ENCODE measurements at places on chromosomes 1 and 21. TPM values are rescaled to one million over a fixed set of nuclear protein-coding genes. Genes with fewer than 3 reads are reported as not detected.

The MSH4 gene
- total RNA-seq = not detected

DNA sequence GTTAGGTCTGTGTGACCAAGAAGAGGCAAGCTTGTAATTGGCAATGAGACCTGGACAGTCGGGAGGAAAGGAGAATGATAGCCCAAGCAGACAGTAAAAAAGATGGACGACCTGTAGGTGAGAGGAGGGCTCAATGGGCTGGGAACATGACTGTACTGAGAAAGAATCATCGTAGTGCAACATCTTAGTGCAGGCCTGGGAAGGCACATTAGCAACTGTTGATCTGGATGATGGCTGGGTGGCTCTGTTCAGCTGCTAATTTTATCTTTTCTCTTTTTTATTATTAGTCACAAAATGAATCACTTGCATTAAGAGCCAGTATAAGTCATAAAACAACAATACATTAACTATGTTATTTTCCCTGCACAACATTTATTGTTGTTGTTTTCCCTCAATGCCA is 32.9 kb downstream of the IFI44 start:
- no peak for DNase-seq

The HENMT1 gene
- total RNA-seq = 12.3 TPM

The GJA8 gene
- total RNA-seq = not detected

GRCh38 chr1:118158924-118159323 is 26.1 kb downstream of the SPAG17 start:
- peak; percentile 68 for DNase-seq

GRCh38 chr1:76799700-76800099 is 67.6 kb upstream of the ST6GALNAC5 start:
- DNase-seq = no peak

The RBP7 gene
- not detected for total RNA-seq

The RAB25 gene
- total RNA-seq = not detected

The PRAMEF26 gene
- total RNA-seq = not detected

The TRAPPC3 gene
- 194 TPM for total RNA-seq

The F13B gene
- total RNA-seq = 1.3 TPM

GRCh38 chr1:81142099-81142826 is 658.5 kb upstream of the ADGRL2 start:
- no peak for DNase-seq

DNA sequence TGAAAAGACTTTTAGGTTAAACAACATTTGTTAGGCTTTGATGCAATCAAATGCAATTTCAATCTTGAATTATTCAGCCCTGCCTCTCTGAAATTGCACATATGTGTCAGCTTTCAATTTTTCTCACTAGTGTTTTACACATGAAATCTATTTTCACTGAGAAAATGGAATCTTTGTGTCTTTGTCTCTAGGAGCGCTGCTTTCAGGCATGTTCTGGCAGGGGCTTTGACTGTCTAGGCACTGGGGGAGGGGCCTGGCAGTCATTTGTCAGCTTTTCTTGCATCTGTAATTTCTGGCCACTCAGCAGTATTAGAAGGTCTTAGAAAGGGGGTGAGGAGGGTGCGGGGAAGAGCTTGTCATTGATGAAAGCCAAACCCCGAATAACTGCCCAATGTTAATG is 264.4 kb downstream of the PTPRC start:
- DNase-seq = peak; percentile 57

The FCRL6 gene
- not detected for total RNA-seq

The SLC25A34 gene
- total RNA-seq = not detected

DNA sequence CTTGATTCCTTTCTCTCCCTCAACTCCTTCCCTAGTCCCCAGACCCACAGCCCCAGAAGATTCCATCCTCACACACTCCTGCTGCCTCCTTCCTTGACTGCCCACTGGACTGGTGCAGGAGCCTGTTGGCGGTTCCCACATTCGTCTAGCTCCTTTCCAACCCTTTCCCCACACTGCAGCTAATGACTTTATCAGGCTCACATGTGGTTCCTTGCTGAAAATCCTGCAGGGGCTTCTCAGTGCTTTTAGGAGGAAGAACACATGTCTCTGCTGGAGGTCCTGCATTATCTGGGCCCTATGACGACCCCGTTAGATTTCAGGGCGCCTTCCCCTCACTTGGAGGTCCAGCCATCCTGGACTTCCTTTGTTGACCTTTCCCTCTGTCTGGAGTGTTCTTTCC is 50.2 kb downstream of the EDN2 start:
- DNase-seq = no peak

The CAPN8 gene
- total RNA-seq = not detected

DNA sequence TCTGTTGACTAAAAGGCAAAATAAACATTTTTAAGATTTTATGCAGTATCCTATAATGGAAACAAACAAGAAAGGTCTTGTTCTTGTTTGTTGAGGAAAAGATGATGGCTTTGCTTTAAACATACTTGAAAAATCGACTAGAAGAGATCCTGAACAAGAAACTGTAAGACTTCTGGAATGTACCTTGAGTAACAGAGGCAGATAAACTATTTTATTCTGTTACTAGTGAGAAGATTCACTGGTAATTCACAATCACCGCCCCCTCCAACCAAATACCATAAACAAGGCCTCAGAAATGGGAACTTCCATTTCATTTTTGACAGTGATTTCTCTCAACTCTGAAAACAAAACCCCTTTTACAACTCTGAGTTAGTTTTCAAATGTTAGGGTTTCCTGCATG is 18.1 kb downstream of the TSEN15 start:
- DNase-seq = no peak

- DNase-seq = no peak
Observed at GRCh38 chr1:225343618-225344017, 84.2 kb downstream of the LBR start.

- no peak for DNase-seq
Observed at GRCh38 chr1:178646821-178647220, 78.2 kb upstream of the RALGPS2 start.

The YIPF1 gene
- total RNA-seq = 15.2 TPM

GRCh38 chr1:117793413-117793812 is 136.0 kb downstream of the GDAP2 start:
- DNase-seq = no peak

DNA sequence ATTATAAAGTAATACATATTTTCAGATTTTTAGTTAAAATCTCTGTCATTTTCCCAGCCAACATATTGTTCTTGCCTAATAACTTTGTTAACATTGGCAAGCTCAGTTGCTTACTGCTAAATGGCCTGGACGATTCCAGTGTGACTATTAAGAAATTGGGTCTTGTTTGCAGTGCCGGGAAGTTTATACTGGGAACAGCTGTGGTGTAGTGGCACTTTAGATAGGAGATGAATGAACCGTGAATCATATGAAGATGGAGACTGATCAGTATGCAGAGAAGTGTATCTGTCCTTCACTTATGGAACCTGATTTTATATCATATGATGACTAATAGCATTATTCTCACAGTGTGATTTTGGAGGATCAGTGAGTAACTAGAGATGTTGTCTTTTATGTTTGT is 3.3 kb downstream of the CHRM3 start:
- DNase-seq = no peak

GRCh38 chr21:33543505-33544129 is 779 bp downstream of the SON start:
- DNase-seq = peak; percentile 80

GRCh38 chr1:14367451-14367850 is 231.0 kb upstream of the KAZN start:
- DNase-seq = no peak

- no peak for DNase-seq
Observed at GRCh38 chr1:92326681-92327080, 27.8 kb downstream of the RPAP2 start.

GRCh38 chr1:202154766-202155477 is 5.5 kb downstream of the PTPN7 start:
- peak; percentile 46 for DNase-seq

- DNase-seq = no peak
Observed at GRCh38 chr1:29690156-29690555, 453.8 kb downstream of the PTPRU start.

GRCh38 chr1:203478986-203479385 is 3.4 kb downstream of the PRELP start:
- DNase-seq = no peak

DNA sequence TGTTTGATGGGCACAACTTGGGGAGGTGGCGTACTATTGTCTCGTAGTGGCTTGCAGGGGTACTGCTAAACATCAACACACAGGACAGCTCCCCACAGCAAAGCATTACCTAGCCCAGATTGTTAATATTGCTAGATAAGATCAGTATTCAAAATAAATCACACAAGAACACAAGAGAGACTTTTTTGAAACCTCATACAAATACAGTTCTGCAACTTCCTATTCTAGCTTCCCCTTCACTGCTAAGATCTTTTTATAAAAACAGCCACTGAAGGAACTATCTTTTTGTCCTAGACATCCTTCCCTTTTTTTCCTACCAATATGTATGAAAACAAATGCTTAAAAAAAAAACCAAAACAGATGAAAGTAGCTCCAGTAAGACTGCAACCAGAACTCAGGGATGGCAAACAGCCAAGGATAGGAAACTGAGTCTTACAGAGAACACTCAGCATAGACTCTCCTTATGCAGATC is 137.8 kb upstream of the KRTAP19-8 start:
- DNase-seq = no peak

The SLAMF1 gene
- total RNA-seq = not detected

The RCC1 gene
- 116 TPM for total RNA-seq

- no peak for DNase-seq
Observed at GRCh38 chr1:103208844-103209243, 100.5 kb upstream of the COL11A1 start.

- DNase-seq = no peak
Observed at GRCh38 chr1:87450615-87451209, 122.0 kb downstream of the LMO4 start.

The CR1L gene
- total RNA-seq = not detected

DNA sequence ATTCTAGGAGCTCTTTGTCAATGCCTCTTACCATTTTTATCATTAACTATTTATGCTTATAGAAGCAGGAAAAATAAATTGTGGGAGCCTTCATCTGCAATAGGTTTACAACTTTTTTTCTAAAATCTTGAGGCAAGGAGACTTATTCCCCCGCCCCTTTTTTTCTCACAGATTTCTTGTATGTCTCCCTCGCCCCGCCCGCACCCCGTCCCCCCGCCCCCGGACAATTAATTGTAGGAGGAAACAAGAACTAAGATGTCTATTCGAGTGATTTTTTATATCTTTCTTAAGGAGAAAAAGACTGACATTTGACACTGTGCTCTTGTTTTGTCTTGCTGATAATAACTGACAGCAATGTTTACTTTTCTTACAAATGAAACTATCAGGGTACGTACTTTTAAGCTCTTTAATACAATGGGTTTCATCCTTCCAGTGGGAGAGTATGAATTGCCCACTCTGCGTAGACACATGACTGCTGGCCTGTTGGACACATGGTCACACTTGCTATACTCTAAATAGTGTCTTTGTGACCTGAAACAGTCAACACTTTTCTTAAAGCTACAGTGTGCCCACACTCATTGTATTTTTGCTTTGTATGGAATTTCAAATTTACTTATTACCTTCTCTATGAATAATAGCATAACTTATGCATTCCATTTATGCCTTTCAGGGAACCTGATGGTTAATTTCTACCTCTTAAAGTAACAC is 1.5 kb upstream of the IVNS1ABP start:
- no peak for DNase-seq

The NT5C1A gene
- not detected for total RNA-seq

GRCh38 chr1:188154761-188155160 is 1326.0 kb downstream of the PLA2G4A start:
- no peak for DNase-seq

DNA sequence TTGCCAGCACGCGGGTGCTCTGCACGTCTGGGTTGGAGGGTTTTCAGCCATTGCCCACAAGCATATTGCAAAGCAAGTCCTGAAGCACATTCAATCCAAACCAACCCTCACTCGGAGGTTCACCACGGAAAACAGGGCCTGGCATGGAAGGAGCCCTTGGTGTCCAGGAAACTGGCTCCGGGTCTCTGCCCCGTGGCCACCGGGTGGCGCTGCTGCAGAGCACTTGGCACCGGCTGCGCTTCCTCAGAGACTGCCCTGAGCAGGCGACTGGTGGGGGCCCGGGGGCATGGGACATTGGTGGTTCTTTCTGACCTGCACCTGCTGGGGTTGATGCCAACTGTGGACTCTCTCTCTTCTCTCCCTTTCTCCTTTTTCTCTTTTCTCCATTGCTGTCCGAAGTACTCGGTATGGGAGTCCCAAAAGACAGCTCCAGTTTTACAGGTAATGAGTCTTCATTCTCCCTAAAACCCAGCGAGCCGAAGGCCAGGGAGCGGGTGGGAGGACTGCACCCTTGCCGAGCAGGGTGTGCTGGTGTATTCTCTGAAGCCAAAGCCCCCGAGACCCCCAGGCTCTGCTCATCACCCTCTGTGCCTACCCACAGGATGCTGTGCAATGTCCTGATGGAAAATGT is 4.1 kb upstream of the KCNAB2 start:
- DNase-seq = peak; percentile 38

DNA sequence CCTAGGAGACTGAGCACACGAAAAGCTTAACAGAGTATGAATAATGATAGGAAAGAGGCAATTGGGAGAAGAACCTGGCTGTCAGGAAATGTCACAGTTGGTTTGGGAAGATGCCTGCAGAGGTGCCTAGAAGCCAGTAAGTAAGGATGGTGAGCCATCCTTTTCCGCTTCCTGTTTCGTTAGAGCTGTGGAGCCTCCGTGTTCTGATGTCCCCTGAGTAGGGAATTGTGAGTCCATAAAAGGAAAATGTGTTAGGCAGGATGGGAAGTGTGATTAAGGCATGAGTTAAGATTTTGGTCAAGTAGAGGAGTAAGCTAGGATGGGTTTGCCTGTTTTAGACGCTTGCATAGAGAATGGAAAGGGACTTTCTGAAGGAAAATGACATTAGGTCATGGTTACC is 9.0 kb downstream of the CLIC4 start:
- DNase-seq = no peak

DNA sequence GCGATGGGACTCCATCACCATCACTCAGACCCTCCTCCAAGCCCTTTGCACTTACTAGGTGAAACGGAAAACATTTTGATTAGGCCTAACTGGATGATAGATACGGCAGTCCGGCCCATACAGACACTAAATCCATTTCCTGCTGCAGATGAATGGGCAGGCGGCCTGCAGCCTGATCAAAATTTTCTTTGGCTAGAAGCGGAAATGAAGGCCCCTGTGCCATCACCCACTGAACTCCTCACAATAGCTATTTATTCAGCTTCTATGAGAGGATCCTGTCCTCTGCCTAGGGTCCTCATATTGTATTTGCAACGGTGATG is 200.5 kb downstream of the OMA1 start:
- no peak for DNase-seq

GRCh38 chr1:25917996-25918395 is 11.8 kb upstream of the STMN1 start:
- DNase-seq = no peak

- no peak for DNase-seq
Observed at GRCh38 chr21:36096398-36097290, 26.8 kb downstream of the CBR1 start.

The UBL4B gene
- not detected for total RNA-seq

GRCh38 chr1:162291000-162291399 is 85.7 kb downstream of the SPATA46 start:
- DNase-seq = no peak

Data from MG63 (cell line).